Gastrocnemius medialis (tissue), 4 donors: ENCODE measurements at places on chromosomes 6 and 20. TPM values are rescaled to one million over a fixed set of nuclear protein-coding genes. Genes with fewer than 3 reads are reported as not detected.

GRCh38 chr20:37841971-37842370, 61.0 kb upstream of the VSTM2L start:
- no peak for DNase-seq

The CLVS2 gene
- total RNA-seq: 0.36 TPM

DNA sequence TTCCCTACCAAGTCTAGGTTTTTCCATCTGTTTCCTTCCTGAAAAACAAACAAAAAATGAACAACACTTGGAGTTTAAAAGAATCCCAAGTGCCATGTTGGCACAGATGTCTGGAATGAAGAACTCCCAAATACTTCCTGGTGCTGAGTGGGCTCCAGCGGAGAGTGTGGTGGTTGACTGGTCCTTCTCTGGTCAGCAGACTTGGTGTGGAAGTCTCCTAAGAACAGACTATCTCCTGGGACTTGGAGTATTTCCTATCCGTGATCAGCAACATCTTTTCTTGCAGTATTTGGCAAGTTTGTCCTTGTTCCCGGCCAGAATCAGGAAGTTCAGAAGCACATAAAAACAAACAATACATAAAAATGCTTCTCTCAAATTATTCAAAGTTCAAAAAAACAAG, 154.1 kb downstream of the MTFR2 start:
- DNase-seq: peak; percentile 31

GRCh38 chr20:13772529-13772928, 12.2 kb downstream of the ESF1 start:
- no peak for DNase-seq

GRCh38 chr6:32655203-32655710, 11.2 kb downstream of the HLA-DQB1 start:
- no peak for DNase-seq

- DNase-seq: peak; percentile 8
Observed at GRCh38 chr6:138403324-138403800, 661 bp upstream of the HEBP2 start.

The SUMO4 gene
- not detected for total RNA-seq

- no peak for DNase-seq
Observed at GRCh38 chr6:157452096-157452495, 71.1 kb downstream of the ZDHHC14 start.

DNA sequence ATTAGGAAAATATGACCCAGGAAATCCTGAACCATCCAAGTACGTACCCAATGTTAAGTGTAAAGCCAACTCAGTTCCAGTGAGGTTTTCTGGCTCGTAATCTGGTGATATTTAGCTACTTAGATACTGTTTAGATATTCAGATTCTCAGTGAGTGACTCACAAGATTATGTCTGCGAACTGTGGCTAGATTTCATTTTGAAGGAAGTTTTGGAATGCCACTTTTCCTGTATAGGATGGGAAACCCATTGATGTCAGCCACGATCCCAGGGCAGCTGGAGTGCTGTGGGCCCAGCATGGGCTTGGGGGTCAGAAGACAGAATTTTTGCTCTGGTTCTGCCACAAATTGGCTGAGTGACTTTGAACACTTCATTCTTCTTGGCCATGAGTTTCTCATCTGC, 76.3 kb downstream of the TMEM170B start:
- DNase-seq: no peak

DNA sequence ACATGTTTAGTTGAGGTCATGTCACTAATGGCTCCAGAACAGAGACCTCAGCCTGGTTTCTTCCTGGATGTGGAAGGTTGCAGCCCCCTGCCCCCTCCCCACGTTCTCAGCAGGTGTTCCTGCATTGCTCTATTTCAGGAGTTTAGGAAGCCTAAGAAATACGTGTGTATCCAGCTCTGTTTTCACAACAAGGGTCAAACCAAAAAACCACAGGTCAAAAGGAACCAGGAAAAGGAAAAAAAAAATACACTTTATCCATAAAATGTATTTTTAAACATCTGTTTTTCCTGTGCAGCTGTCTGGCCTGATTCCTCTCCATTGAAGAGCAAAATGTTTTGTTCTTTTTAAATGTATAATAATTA, 107.9 kb upstream of the PLEKHG1 start:
- no peak for DNase-seq
